ENCODE measurements at places on chromosomes 12 and 14. TPM values are rescaled to one million over a fixed set of nuclear protein-coding genes. Genes with fewer than 3 reads are reported as not detected.

DNA sequence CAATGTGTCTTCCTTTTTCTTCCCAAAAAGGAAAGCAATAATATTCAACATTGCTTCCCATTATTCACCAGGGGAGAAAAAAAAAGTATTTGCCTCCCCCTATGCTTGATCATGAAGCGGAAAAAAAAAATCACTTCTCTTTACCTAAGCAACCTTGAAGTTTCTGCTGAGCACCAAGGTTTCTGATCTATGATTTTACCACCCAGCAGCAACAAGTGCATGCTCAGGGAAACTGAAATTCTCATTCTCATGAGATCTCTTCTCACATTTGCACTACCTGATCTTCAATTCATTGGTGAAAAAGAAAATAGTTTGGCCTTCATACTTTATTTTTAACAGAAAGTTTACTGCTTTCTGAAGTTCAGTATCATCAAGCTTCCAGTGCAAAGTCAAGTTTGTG lies 125.8 kb downstream of the ARMH4 start:
- DNase-seq: no peak

The TSPAN9 gene
- total RNA-seq: 162 TPM

The NRL gene
- total RNA-seq: 2.4 TPM

DNA sequence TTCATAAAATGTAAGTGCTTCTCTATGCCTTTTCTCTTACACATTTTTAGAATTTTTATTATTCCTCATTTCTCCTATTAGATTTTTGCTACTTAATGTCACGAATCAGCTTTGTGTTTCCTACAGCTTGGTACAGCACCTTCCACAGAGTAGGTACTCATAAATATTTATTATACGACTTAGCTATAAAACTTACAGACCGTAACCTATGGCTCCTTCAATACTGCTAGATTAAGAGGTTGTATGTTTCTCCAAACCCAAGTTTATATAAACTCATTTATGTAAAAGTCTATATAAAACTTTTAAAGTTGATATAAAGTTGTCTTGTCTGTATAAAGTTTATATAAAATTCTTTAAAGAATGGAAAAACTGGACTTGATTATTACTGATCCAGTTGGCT lies 11.5 kb downstream of the NFYB start:
- no peak for DNase-seq

The SIX4 gene
- total RNA-seq: 30.6 TPM
